ENCODE measurements at places on chromosomes 12 and 14.

- DNase-seq = no peak
These were observed 48.5 kb downstream of the BAZ2A start for GRCh38 chr12:56581418-56582145.

- DNase-seq = no peak
These were observed 7.3 kb downstream of the ARHGAP9 start for GRCh38 chr12:57472391-57472790.

GRCh38 chr12:19819231-19819630 is 379.9 kb downstream of the AEBP2 start:
- no peak for DNase-seq

- DNase-seq = no peak
These were observed 88.4 kb downstream of the DNAH10 start for GRCh38 chr12:123850246-123851134.

GRCh38 chr12:89880690-89881350 is 172.2 kb upstream of the ATP2B1 start:
- DNase-seq = no peak

GRCh38 chr12:124743479-124744272 is 120.0 kb downstream of the SCARB1 start:
- no peak for DNase-seq

DNA sequence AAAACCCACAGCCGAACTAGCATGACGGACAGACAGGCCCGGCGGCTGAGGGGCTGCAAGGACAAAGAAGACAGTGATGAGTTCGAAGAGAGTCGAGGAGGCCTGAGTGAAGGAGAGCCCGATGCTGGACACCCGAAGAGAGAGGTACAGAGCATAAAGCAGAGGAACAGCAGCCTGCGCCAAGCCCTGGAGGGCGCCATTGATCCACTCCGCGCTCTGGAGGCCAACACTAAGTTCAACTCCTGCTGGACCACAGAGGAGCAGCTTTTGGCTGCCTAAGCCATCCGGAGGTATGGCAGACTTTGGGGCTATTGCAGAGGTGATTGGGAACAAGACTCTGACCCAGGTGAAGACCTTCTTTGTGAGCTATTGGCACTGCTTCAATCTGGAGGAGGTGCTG is 7.8 kb upstream of the PLXNC1 start:
- DNase-seq = no peak

GRCh38 chr12:19002216-19002615 is 127.3 kb upstream of the PLEKHA5 start:
- no peak for DNase-seq

GRCh38 chr12:99959549-99960170 is 25.1 kb downstream of the ANKS1B start:
- DNase-seq = no peak

- DNase-seq = no peak
These were observed 22.7 kb downstream of the CGRRF1 start for GRCh38 chr14:54532111-54533012.

- no peak for DNase-seq
These were observed 6.2 kb downstream of the SHMT2 start for GRCh38 chr12:57235728-57236131.

DNA sequence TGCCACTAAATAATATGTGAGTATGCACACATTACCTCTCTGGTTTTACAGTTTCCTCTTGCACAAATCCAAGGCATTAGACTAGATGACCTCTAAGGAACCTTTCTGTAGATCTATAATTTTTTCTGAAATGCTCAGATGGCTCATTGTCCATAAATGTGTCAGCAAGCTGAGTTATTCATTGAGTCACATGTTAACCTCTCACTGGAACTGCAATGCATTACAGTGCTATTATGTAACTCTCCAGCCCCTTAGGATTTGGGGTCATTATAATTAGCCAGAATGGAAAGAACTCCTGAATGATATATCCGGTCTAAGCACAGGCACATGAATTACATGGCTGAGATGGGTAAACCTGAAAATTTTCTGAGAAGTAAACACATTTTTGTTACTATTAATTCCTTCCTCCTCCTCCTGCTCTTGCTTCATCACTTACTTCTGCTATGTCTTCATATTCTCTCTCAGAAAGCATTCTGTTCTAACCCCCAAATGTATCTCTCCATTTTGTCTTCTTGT is 20.3 kb upstream of the DRAM1 start:
- no peak for DNase-seq

GRCh38 chr12:109883461-109883860 is 3.1 kb upstream of the GLTP start:
- no peak for DNase-seq

- DNase-seq = no peak
These were observed 26.2 kb downstream of the NID2 start for GRCh38 chr14:52042371-52043289.

DNA sequence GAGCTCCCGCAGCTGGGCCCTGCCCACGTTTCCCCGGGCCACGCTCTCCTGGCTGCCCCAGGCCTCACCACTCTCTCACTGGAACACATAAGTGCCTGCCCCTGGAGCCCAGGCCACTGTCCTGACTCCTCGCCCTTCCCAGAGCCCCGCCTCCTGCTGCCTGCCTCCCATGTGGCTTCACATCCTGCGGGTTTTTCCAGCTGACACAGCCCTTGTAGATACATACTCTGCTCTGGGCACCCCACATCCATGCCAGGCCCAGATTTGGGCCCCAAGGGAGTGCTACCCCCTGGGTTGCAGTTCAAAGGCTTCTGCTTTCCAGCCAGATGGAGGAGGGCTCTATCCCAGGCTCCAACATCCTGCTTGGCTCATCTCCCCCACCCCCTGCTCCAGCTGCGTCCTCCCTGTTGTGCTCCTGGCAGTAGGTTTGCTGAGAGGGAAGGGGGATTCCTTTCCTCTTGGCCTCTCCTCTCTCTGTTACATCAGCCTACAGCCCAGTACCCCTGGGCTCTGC is 60.1 kb downstream of the TSPAN9 start:
- DNase-seq = no peak

- no peak for DNase-seq
These were observed 236.0 kb downstream of the ADAMTS20 start for GRCh38 chr12:43315961-43316360.

DNA sequence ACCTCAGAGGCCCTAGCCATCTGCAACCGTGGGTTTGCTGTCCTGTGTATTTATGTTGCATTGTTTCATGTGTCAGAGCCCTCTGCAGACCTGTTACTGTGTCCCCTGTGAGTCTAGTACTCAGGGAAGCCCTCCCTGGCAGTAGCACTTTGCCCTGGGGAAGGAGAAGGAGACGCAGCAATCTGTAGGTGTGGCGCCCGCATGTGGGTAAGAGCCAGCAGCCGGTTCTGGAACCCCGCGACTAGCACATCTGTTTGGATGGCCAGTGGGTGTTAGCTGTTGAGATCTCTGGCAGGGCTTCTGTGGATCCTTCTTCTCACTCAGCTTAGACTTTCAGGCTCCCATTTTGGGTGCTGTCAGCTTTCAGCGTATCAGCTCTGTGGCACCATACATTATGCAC is 57.0 kb downstream of the TECPR2 start:
- DNase-seq = no peak

DNA sequence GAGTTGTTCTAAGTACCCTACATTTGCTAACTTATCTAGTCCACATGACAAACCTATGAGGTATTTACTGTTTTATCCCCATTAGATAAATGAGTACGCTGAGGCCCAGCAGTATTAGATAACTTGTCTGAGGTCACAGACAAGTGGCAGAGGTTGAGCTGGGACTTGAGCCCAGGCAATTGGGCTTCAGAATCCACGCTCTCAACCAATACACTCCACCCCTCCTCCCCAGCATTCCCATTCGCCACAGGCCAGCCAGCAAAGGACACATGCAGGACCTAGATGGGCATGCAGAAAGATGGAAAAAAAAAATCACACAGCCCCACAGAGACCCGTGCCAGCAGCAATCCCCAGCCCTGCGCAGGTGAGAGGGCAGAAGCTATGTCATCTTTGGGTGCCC is 12.4 kb downstream of the HDAC7 start:
- DNase-seq = no peak

DNA sequence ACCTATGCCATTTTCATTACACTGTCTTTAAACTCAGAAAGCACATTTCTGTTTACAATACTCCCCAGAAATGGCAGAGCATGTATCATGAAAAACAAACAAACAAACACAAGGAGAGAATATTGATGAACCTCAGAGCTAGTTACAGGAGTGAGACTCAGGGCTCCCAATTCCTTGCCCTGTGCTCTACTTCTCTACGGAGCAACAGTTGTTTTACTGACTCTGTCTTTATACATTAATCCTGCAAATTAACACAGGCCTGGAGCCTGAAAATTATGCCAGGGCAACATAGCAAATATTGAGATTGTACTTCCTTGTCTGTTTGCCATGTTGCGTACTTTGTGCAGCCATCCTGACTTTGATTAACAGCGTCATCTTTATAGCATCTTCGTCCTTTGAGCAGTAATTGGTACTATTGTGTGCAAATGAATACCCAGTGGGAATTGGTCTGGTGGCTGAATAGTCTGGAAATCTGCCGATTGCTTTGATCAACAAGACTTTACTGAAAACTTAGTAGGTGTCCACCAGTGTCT is 15.2 kb upstream of the AKAP6 start:
- DNase-seq = no peak

DNA sequence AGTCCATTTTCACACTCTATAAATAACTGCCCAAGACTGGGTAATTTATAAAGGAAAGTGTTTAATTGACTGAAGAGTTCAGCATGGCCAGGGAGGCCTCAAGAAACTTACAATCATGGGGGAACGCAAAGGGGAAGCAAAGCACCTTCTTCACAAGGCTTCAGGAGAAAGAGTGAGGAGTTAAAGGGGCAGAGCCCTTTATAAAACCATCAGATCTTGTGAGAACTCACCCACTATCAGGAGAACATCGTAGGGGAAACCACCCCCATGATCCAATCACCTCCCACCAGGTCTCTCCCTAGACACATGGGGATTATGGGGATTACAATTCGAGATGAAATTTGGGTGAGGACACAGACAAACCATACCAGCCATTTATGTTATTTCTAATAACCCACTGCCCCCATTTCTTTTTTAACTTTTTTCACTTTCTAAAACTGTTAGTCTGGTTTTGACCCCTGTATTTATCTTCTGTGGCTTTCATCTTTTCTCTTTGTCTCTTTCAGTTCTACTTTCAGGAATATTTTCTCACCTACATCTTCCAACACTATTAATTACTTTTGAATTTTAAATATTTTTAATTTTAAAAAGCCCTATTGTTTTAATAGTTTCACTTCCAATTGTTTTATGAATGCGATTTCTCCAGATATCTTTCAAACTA is 44.5 kb downstream of the WDR89 start:
- no peak for DNase-seq

GRCh38 chr12:5694759-5695409 is 250.2 kb downstream of the ANO2 start:
- no peak for DNase-seq

GRCh38 chr12:13339538-13339937 is 143.0 kb downstream of the EMP1 start:
- no peak for DNase-seq

- DNase-seq = no peak
These were observed 135.9 kb upstream of the ATP2B1 start for GRCh38 chr12:89844539-89844938.

GRCh38 chr14:66003082-66003730 is 483.0 kb upstream of the CCDC196 start:
- DNase-seq = no peak
